ENCODE measurements at places on chromosomes 2 and 18.

DNA sequence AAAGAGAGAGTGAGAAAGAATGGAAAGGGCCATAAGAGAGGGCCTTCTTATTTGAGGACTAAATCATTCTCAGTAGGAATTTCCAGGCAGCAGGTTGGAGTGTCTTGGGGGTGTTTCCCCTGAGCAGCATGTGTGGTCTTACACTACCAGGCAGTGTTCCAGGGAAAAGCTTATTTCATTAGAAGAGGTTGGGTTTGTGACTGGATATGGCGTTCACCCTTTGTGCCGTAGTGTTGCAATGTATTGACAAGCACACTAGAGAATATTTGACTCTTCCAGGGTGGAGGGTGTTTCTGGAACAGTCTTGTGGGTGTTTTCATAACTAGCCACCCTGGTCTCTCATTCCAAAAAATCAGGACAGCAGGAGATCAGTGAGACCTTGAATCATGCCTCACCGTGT, 105.5 kb downstream of the NRP2 start:
- no peak for DNase-seq

DNA sequence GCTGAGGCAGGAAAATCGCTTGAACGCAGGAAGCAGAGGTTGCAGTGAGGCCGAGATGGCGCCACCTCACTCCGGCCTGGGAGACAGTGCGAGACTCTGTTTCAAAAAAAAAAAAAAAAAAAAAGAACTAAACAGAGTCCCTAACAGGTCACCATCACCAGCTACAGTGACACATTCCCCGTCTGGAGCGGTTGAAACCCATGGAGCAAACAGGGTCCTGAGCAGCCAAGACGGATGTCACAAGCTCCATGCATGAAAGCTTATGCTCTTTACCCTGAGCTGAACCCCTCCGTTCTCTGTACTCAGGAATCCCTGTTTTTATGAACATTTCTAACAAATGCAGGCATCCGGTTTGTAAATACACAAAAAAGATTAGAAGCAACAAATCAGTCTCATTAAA, 55.9 kb upstream of the LAPTM4A start:
- no peak for DNase-seq

GRCh38 chr18:49100226-49100968, 149.6 kb upstream of the SMAD7 start:
- DNase-seq, result no peak

DNA sequence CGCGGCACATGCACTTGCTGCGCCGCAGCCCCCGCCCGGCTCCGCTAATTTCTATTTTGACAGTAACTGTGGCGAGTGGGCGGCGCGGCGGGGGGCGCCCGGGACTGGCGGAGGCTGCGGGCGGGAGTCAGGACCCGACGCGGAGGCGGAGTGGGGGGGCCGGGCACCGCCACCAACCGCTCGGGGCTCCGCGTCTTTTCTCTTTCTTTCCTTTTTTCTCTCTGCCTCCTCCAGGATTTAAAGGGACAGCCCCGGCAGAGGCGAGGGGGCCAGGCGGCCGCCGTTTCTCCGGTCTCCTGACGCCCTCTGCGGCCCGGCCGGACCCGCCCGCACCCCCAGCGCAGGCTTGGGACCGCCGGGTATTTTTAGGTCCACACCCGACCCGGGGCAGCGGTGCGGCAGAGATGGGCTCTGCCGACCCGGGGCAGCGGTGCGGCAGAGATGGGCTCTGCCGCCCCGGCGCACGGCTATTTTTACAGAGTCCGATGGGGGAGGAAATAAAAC, 460 bp upstream of the ZBTB7C start:
- DNase-seq, result no peak

DNA sequence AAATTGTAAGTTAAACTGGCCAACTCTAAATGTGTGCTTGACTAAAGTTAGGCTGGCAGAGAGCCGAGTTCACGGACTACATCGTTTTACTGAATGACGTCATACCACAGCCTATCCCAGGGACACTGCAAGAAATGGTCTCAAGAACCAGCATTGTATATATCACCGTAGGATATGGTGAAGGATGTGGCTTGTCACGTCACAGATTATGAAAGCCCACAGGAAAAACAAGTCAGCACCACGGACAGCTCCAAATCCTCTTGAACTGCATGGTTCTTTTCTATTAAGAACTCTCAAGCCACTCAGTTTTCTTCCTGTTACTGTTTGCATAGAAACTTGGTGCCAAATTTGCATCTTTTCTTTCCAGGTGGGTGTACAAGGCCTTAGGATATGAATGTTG, 85.1 kb upstream of the ACAA2 start:
- DNase-seq, result peak; percentile 15

DNA sequence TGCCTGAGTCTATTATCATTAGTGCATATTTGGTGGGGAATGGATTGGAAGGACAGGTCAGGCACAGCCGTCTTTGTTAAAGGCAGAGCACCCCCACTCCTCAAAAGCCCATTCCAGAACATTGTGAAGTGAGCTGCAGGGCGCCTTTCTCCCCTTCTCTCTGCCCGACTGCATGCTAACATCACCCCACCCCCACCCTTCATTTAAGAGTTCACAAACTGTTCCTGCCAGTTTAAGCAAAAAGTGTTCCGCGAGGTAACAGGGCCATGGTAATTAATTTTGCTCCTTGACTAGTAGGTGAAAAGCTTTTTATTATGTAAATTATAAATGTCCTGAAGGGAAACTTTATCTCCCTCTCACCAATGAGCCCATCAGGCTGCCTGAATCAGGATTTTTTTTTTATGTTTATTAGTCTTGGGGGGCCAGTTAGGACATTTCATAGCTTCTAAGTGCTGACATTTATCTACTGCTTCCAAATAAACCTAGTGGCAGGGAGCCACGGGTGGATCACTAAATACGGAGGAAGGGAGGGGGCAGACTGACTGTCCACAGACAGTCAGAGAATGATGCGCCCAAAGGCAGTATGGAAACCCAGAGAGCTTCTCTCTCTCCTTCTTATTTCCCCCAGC, 99.4 kb downstream of the FTCDNL1 start:
- DNase-seq, result no peak

GRCh38 chr2:73343992-73344391, 41.6 kb upstream of the ALMS1 start:
- DNase-seq, result no peak

GRCh38 chr2:1054399-1054798, 103.8 kb downstream of the SNTG2 start:
- DNase-seq, result no peak

DNA sequence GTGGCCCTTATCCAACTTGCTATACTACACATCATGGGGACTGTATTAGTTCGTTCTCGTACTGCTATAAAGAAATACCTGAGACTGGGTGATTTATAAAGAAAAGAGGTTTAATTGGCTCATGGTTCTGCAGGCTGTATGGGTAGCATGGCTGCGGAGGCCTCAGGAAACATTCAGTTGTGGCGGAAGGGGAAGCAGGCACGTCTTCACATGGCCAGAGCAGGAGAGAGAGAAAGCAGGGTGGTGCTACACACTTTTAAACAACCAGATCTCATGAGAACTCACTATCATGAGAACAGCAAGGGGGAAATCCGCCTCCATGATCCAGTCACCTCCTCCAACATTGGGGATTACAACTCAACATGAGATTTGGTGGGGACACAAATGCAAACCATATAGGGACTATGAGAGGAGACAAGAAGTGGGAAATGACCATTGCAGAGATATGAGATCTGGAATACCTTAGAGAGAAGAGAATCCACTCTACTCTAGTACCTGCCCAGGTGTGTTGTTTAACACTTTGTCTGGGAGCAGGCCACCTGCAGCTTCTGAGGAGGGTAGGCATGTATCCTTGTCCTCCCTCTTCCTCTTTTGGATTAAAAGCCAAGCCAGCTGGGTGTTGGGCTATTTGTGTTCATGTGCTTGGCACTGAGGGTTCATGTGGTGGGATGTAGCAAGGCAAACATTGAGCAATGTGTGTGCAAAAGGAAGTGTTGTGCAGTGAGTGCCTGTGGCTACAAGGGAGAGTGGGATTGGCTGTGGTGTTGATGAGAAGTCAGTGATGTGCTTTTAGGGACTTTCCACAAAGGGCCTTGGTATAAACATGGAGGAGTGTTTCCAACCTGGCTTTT, 22.8 kb downstream of the TTLL4 start:
- DNase-seq, result no peak

DNA sequence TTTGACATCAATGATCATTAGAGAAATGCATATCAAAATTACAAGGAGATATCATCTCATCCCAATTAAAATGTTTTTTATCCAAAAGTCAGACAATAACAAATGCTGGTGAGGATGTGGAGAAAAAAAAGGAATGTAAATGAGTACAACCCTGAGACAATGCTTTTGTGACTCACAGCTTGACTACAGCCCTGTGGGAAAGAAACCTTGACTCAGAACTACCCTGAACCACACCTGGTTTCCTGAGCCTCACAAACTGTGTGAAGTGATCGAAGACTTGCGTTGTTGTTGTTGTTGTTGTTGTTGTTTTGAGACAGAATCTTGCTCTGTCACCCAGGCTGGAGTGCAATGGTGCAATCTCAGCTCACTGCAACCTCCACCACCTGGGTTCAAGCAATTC, 266.6 kb upstream of the MYT1L start:
- DNase-seq, result no peak

GRCh38 chr2:56047136-56047535, 123.6 kb upstream of the EFEMP1 start:
- DNase-seq, result no peak

DNA sequence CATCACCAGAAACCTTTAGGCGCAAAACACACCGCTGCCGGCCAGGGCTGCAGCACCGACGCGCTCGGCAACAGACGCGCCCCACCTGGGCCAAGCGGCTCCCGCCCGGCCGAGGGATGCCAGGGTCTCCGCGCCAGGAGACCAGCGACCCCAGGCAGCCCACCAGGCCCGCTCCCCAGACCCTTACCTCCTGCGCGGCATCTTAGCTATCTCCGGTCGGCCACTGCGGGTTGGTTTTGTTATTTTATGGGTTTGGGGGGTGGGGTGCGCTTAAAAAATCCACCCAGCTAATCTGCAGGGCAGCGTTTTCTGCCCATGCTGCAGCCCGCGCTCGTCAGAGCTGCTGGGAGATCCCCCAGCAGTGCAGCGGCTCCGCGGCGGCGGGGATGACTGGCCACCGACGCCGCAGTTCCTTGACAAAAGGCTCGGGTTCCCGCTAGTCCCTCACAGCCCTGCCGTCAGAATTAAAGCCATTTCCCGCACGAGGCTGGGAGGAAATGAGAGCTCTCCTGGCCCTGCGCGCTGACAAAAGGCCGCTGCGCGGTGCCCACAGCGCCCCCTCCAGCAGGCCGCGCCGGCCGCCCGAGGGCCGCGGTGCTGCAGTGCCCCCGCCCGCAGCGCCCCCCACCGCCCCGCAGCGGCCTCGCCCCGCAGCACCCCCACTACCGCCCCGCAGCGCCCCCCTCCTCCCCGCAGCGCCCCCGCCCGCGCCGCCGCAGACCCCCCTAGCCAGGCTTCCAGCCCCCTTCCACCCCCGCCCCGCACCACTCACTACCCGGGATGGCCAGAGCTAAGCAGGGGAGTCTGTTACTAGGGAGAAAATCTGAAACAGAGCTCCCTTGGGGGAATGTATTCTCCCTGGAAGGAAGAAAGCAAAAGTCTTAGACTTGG, at the start of gene ADD2:
ADD2 (minus strand) TSS at position 502 of the 891 bp plus-strand sequence. CDS start 61,792 bp downstream, outside the sequence.
- DNase-seq, result no peak

- DNase-seq, result no peak
Observed at GRCh38 chr18:78092901-78093300, 843.3 kb downstream of the GALR1 start.

- no peak for DNase-seq
Observed at GRCh38 chr2:233953087-233953801, 36.1 kb downstream of the TRPM8 start.

DNA sequence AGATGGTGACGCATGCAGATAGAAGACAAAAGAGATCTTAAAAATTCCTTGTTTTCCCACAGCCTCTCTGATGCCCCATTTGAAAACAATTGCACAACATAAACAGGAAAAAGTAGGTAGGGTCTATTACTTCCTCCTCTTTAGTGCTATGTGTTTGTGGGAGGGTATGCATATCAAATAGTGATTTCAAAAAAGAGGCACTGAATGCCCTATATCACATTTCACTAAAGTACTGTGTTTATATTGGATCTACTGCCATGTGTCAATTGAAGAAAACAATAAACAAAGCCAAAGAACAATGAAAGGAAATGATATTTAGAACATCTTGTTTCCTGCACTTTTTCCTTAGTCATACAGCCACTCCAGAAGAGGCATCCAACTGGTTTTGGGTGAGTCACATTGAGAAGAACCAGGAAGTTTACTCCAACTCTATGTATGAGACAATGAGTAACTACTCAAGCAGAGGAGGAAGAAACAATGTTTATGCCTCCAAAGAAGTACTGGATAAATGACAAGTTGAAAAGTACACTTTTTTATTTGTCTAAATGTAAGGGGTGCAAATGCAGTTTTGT, 583.6 kb downstream of the FBXO15 start:
- no peak for DNase-seq

DNA sequence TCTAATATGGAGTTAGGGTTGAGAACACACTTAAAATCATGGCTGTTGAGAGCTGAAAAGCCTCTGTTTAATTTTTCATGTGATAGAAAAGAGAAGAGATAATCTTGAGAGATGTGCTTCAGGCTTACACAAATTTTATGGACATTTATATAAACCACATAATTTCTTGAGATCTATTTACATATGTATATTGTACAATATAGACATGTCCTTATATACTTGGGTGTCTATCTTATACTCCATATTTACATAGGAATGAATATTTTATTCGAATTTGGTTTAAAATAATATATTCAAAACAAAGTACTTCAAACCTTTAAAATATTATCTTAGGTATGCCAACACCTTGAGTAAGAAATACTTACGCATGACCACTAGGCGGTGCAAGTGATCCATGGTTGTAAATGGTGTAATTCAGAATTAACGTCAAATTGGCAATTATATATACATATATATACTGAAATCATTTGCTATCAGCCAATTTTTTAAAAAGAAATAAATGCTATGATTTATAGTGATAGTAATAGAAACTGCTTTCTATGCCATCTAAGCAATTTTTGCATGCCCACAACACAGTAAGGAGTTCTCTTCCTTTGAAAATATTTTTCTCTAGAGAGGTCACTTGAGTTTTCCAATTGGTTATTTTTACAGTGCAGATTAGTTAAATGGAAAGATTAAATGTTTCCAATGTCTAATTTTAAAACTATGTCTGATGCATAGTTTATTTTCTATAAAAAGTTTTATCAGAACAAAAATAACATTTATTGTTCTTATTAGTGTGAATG, 37.6 kb upstream of the SPAG16 start:
- no peak for DNase-seq

DNA sequence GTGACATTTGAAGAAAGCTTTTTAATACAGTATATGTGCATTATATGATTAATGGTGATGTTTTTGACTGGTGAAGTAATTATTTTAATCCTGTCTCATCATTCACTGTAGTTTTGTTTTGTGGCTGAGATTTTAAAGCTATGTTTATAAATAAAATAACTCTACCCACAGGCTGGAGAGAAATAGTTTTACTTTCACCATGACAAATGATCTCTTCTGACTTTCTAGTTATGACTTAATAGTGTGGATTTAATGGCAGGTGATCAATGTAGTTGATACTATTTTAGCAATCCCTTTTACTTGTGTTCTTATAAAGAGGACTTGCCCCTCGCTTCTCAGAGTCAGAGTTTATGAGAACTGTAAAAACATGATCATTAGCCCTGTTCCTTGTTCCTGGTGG, 289.5 kb upstream of the SIX3 start:
- no peak for DNase-seq

Data from stimulated activated CD8-positive, alpha-beta memory T cell treated with anti-CD3 and anti-CD28 coated beads, Interleukin-7, amount 100 ng/mL, for 24 hours (primary cell).